Hindlimb muscle (tissue), 1 donor: ENCODE measurements at places on chromosomes 7 and 10.

DNA sequence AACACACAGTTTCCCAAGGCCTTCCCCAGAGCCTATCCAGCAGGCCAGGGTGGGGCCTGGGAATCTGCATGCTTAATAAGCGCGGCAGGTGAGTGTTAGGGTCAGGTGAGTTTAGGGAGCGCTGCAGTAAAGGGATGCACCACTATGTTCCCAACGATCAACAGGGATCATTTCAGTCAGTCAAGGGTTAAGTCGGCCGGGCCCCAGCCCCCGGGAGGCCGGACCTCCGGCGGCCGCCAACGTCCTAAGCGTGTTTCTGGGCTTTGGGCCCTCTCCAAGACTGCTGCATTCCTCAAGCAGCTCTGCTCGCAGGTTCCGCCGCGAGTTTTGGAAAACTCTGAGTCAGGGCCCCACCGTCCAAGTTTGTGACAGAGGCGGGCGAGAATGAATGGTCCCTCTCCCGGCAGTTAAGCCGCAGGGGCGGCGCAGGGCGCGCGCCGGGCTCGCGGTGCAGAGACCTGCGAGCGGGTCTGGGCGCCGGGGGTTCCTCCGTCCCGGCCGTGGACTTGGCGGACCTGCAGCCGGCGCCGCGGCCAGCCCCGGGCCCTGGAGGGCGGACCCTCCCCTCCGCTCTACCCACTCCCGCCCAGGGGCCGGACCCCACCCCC lies 81.6 kb downstream of the ARHGAP22 start:
- DNase-seq, result peak; percentile 81

- DNase-seq, result no peak
These were observed 1.3 kb downstream of the ARHGAP22 start for GRCh38 chr10:48603421-48604038.

DNA sequence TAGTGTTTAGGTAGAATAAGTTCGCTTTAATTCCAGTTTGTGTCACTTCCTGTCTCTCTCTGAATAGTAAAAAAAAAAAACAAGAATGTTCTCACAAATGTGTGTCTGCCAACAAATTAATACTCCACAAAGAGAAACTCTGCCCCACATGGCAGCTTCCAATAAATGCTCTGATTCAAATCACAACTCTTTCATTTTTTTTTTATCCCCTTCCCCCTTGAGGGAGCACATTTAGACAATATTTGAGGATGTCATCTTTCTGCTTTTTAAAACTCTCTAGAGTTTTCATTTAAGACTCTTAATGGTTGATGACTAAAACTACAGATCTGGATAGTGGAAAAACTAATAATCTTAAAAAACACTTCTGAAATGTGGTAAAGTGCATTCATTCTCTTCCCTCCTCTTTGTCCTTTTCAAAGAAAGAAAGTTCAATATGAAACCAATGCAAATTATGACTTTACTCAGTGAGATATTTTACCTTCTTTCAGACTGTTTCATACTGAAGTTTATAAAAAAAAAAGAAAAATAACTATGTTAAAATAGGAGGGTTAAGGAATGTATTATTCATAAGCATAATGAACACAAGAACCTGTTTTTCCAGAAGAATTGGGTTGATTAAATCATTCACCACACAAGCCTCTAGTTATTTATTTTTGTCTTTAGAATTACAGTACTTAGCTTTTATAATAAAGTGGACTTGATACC lies 42.3 kb downstream of the ARID5B start:
- DNase-seq, result no peak

GRCh38 chr7:112225006-112225405 lies 18.5 kb downstream of the ZNF277 start:
- DNase-seq, result no peak

- DNase-seq, result no peak
These were observed 11.8 kb upstream of the CELF2 start for GRCh38 chr10:11005725-11006427.

DNA sequence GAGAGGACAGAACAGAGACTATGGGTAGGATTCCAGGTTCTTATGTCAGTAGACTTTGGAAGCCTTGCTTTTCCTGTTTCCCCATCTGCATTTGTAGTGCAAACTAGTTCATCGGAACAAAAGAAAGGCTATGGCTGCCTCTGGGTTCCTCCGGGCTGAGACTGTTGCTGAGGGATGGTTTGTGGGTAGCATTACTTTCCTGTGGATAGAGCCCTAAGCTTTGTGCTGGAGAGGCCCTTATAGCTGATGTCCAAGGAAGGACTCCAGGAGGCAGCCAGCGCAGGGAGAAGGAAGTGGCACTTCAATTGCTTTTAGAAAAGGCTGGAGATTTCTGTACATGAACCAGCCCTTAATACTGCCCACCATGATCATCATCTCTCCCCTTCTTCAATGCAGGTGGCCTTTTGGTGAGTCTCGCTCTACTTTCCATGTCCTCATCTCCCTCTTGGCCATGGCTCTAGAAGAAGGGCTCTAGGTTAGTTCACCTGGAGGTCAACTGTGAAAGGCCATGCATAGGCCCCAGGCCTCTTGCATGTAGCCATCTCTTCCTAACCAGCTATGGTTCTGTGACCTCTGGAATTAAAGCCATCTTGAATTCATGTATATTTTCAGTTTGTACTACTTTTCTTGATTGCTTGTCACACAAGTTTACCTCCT lies 15.4 kb downstream of the MXI1 start:
- DNase-seq, result no peak

GRCh38 chr10:26622891-26623290 lies 74.6 kb upstream of the PDSS1 start:
- DNase-seq, result no peak

DNA sequence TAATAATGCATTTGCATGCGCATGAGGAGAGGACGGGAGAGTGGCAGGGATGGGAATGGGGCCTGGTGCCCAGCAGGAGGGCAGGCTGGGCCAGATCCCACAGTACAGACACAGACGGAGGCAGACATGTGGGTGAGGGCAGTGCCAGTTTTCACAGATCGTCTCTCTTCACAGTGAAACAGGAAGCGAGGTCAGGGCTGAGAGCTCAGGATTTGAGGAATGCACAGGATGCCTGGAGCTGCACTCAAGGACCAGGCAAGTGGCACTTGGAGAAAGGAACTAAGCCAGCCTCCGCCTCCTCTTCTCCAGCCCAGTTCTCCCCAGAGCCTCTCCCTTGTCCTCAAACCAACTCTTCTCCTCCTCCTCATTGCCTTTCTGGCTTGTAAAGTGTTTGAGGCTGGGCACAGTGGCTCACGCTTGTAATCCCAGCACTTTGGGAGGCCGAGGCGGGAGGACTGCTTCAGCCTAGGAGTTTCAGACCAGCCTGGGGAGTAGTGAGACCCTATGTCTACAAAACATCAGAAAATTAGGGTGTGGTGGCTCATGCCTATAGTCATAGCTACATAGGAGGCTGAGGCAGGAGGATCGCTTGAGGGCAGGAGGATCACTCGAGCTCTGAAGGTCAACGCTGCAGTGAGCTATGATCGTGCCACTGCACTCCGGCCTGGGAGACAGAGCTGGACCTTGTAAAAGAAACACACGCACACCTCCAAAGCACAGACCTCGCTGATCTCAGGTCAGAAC lies 115.2 kb downstream of the HIP1 start:
- no peak for DNase-seq

GRCh38 chr10:30188556-30189237 lies 129.3 kb upstream of the JCAD start:
- DNase-seq, result no peak

DNA sequence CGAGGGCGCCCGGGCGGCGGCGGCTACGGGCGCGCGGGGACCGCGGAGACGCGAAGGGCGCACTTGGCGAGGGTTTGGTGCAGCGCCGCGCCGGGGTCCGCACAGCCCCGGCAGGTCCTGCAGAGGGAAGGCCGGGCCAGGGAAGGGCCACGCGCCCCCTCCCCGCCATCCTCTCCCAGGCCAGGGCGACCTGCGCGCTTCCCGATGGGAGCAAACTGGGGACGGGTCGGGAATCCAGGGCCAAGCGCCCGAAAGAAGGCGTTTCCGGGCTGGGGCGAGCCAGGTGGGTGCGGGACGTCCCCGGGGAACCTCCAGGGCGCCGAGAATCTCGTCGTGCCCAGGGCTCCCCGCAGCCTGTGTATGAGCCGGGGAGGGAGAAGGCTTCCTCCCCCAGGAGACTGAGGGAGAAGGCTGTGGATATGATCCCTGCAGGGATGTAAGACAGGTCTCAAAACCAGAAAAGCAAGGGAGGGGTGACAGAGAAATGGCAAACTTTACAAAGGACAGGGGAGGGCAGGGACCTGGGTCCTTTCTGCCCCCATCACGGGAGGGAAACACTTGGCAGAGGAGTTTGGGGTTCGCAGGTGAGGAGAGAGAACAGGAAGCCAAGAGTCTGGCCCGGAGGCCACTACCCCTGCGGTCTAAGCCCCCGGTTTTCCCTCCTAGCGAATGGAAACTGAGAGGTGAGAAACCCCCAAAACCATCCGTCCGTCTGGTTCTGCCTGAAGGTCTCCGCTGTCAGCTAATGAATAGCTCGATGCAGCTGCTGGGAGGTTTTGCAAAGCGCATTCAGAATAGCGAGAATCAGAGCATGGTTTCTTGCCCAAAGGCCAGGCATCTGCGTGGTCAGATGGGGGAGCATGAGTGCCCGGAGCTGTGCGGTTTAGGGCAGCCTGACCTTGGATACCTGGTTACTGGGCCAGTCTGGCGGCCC lies 674 bp downstream of the AMZ1 start:
- no peak for DNase-seq

DNA sequence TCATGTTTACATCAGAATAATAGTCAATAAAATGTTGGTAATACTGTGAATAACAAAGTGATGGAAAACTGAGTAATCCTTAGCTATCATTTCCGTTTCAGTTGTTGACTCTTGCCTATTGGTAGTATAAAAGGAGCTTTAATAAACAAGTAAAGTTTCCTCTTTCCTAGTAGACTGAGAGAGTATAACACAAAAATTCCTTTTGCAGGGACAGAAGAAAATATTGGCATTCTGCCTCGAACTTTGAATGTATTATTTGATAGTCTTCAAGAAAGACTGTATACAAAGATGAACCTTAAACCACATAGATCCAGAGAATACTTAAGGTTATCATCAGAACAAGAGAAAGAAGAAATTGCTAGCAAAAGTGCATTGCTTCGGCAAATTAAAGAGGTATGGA lies 9.4 kb downstream of the KIF20B start:
- no peak for DNase-seq

DNA sequence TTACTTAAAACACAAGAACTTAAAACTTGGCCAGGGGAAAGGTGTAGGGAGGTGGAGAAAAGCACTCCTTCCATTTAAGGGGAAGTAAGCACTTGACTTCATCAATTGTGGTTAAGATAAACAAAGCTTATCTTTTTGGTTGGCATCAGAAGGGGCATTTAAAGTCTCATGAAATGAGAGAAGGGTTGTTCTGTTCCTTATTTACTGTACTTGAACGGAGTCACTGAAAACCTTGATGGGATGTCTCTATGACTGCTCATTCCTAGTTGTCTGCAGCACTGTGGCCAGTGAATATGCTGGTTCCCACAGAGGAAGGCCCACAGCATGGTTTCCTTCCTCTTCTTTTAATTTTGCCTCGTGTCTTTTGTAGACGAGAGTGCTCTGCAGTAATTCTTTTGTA lies 229.3 kb downstream of the AUTS2 start:
- DNase-seq, result no peak

- peak; percentile 6 for DNase-seq
These were observed 26.0 kb downstream of the CABCOCO1 start for GRCh38 chr10:61688551-61689308.

DNA sequence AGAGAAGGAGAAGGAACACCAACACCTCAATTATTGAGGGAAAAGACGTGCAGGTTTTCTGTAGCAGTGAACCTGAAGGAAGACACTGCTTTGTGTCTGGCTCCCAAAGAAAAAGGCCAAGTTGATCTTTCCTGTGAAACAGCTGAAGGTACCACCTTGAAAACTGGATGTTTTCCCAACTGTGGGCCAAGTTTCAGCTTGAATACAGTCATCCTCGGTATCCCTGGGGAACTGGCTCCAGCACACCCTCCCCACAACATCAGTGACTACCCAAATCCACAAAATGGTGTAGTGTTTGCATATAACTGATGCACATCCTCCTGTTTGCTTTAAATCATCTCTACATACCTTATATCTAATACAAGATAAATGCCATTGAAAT lies 297.0 kb upstream of the PITRM1 start:
- no peak for DNase-seq

- no peak for DNase-seq
These were observed 44.9 kb downstream of the FIGNL1 start for GRCh38 chr7:50405221-50405620.

GRCh38 chr10:90451283-90451682 lies 406.6 kb downstream of the HTR7 start:
- DNase-seq, result no peak

- peak; percentile 36 for DNase-seq
These were observed at the start of gene TMEM196 for GRCh38 chr7:19772841-19773760. TMEM196 (minus strand) TSS chr7:19773617; CDS start chr7:19772696, 921 bp downstream.

- DNase-seq, result no peak
These were observed 62.2 kb downstream of the XPNPEP1 start for GRCh38 chr10:109861081-109861480.

DNA sequence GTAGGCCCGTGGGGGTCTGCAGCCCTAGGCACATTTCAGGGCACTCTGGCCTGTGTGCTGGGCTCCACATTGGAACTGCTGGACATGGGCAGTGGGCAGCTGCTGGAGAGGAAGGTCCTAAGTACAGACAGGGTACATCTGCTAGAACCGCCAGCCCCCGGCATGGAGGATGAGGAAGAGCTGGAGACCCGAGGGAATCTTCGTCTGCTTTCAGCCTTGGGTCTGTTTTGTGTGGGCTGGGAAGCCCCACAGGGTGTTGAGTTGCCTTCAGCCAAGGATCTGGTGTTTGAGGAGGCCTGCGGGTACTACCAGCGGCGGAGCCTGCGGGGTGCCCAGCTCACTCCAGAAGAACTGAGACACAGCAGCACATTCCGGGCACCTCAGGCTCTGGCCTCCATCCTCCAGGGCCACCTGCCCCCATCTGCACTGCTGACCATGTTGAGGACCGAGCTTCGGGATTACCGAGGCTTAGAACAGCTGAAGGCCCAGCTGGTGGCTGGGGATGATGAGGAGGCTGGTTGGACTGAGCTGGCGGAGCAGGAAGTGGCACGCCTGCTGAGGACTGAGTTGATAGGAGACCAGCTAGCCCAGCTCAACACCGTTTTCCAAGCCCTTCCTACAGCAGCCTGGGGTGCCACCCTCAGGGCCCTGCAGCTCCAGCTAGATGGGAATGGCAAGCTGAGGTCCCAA lies 1.4 kb downstream of the HPS6 start:
- DNase-seq, result no peak

- no peak for DNase-seq
These were observed 307.8 kb downstream of the REEP3 start for GRCh38 chr10:63829020-63829419.

DNA sequence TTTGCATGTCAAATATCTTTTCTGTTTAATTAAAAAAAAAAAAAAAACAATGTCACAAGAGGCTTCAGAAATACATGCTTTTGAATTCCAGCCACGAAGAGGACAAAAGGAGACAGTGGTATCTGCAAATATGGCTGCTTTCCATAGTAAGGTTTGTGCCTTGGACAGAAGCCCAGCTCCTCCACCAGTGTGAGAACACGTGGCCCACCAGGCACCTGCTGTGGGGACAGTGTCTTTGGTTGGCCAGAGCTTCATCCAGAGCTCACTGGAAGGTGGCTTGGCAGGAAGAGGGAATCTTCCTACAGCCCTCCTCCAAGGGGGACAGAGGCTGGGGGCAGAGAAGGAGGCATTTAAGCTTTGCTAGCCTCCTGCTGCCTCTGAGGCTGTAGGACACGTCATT lies 144.6 kb downstream of the GLCCI1 start:
- DNase-seq, result no peak

- DNase-seq, result no peak
These were observed 31.2 kb upstream of the SFTPD start for GRCh38 chr10:79979976-79980687.

- no peak for DNase-seq
These were observed 3.4 kb upstream of the ITGB1 start for GRCh38 chr10:32961343-32961894.
